ENCODE measurements at places on chromosomes 4 and X. TPM values are rescaled to one million over a fixed set of nuclear protein-coding genes. Genes with fewer than 3 reads are reported as not detected.

Gene CLIC2
- total RNA-seq = 0.28 TPM

Gene USP17L28
- total RNA-seq = not detected

DNA sequence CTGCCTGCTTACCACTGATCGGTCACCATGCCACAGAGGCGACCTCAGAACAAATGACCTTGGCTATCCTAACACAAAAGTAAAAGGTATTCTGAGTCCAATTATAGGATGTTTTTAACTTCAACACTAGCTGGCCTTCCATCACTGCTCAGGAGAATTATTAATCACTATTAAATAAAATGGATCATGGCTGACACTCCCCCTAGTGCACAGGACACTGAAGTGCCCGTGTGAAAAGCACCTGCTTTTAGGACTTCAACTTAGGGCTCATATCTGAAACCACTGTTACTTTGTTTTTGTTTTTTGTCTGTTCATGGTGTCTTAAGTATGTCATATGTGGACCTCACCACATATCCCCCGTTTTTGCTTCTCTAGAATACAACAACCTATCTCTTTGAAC is 33.9 kb downstream of the STX18 start:
- H3K4me3 ChIP-seq = no peak overlapping the region
- no peaks in the 10 kb centered on the region for H3K27me3 ChIP-seq
- no peaks in the 10 kb centered on the region for H3K36me3 ChIP-seq
- peak; percentile 2 for DNase-seq
- no peak overlapping the region for H3K27ac ChIP-seq
- H3K4me1 ChIP-seq = peaks cover 44% of the 10 kb centered on the region

Gene SHISA3
- not detected for total RNA-seq

- H3K27ac ChIP-seq = no peak overlapping the region
- H3K4me3 ChIP-seq = no peak overlapping the region
- peaks cover 33% of the 10 kb centered on the region for H3K4me1 ChIP-seq
Observed at GRCh38 chr4:80069837-80070731, 2.9 kb downstream of the ANTXR2 start.

Gene ARX
- total RNA-seq = not detected

Gene EGF
- 0.07 TPM for total RNA-seq

Gene BST1
- total RNA-seq = 0.22 TPM

- H3K27ac ChIP-seq = peak overlapping the region; percentile 35
- H3K4me1 ChIP-seq = peaks cover 20% of the 10 kb centered on the region
- peak overlapping the region; percentile 41 for H3K4me3 ChIP-seq
- no peaks in the 10 kb centered on the region for H3K27me3 ChIP-seq
Observed at GRCh38 chr4:6601661-6602250, 26.8 kb downstream of the MAN2B2 start.

Gene BEND4
- total RNA-seq = not detected

DNA sequence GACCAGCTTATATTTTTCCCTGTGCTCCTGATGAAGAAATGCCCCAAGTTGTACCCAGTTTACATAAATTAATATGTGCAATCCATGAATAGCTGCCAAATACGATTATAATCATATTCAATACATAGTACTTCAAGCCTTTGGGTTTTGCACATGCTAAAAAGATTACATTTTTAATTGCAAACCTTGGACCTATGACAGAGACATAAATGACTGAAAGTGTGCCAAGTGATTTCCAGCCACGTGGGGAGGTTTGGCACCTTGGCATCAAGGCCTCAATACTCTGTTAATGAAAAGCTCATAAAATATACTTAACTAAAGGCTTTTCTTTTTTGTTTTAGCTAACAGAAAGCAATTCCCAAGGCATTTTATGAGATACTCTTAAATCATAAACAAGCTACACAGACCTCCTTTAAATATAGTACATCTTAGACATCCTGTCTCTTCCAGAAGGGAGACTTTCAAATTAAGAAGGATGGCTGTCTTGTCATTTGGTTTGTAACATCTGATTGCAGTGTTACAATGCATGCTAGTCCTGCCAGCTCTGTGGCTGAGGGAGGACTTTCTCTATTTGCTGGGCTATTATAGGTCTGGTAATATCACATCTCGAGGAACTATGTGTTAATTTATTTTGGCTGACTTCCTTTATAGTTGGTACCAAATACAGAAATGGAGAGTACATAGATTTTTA is 404.1 kb downstream of the AFF2 start:
- no peaks in the 10 kb centered on the region for H3K27me3 ChIP-seq
- no peak overlapping the region for H3K27ac ChIP-seq
- DNase-seq = no peak
- H3K4me3 ChIP-seq = no peak overlapping the region
- no peaks in the 10 kb centered on the region for H3K4me1 ChIP-seq

DNA sequence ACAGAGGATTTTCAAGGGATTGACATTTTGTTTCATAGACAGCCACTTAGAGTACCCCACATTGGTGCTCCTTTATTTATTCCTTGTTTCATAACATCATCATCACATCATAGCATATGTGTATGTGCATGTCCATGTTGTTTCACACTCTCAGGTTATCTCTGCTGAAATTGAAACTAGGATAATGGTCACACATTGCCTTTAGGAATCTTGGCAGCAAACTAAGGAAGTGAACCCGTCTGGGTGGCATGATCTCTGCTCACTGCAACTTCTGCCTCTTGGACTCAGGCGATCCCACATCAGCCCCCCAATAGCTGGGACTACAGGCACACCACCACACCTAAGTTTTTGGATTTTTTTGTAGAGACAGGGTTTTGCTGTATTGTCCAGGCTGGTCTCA is 234.2 kb upstream of the ANKRD50 start:
- DNase-seq = no peak
- H3K27me3 ChIP-seq = no peaks in the 10 kb centered on the region
- H3K4me3 ChIP-seq = no peak overlapping the region
- H3K4me1 ChIP-seq = no peaks in the 10 kb centered on the region

DNA sequence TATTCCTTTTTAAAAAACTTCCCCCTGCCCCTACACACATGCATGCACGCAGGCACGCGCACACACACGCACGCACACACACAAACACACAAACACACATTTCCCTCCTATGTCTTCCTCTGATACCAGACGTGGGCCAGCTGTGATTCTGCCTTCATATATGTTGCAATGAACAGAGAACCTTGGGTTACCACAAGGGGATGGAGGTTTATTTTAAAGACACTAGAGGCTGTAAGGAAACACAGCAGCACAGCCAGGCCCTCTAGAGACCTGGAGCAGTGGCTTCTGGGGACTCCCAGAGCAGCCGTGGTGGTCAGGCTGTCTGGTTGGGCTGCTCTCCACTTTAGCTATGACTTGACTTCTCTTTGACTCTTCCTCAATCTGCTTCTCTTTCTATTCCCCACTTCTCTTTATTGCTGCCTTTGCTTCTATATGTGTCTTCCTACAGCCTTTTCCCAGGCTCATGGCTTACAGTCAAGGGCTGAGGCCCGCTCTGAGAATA is 3.2 kb upstream of the TLR10 start:
- no peaks in the 10 kb centered on the region for H3K36me3 ChIP-seq
- H3K27ac ChIP-seq = no peak overlapping the region
- no peak for DNase-seq
- 0 out of 3 replicates have a peak, but pooled peaks cover 8% of the 10 kb centered on the region for H3K27me3 ChIP-seq
- H3K4me1 ChIP-seq = peaks cover 16% of the 10 kb centered on the region

Gene ADH1A
- 0.13 TPM for total RNA-seq

DNA sequence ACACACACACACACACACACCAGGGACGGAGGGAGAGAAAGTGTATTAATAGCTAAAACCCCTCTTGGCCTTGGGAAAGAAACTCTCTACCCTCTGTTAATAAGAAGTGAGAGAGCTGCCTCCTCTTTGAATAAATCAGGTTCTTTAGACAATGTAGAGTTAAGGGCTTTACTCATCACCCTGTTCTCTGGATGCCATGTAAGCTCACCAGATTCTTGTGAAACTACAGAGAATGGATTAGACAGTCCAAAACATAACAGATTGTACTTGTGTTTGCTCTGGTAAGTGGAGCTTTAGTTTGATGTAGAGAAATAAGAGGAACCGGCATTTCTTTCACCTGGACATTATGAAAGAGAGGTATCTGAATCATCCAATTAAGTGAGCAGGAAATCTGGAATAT is 263.2 kb downstream of the DMD start:
- no peaks in the 10 kb centered on the region for H3K36me3 ChIP-seq
- H3K27ac ChIP-seq = no peak overlapping the region
- no peak for DNase-seq
- no peaks in the 10 kb centered on the region for H3K27me3 ChIP-seq
- no peaks in the 10 kb centered on the region for H3K4me1 ChIP-seq
- H3K4me3 ChIP-seq = no peak overlapping the region

DNA sequence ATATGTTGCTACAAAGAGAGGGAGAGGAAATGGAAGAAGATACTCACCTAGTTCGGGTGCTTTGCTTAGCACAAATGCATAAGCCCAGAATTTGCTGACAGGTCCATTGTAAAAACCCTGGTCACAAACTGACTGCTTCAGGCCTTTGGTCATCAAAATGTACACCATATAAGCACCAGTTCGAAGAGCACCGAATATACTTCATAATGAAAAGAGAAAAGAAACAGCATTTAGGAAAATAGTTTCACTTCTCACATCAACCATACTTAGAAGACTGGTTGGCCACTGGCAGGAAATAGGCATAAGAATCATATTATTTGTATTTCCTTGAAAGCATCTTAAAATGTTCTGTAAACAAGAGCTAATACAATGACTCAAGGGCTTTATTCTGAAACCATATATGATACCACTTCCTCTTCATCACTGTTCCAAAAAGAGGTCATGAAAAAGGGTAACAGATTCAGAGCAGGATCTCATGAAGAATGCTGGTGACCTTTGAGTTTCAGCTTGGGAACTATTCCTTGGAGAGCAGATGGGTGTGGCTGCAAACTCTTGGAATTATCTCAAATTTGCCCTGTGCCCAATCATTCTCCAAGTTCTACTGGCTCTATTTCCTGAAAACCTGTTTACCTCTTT is 138.7 kb downstream of the ELOVL6 start:
- DNase-seq = no peak
- no peaks in the 10 kb centered on the region for H3K36me3 ChIP-seq
- no peaks in the 10 kb centered on the region for H3K27me3 ChIP-seq
- no peak overlapping the region for H3K4me3 ChIP-seq
- H3K4me1 ChIP-seq = peaks cover 26% of the 10 kb centered on the region
- H3K27ac ChIP-seq = no peak overlapping the region

- peaks cover 49% of the 10 kb centered on the region for H3K4me1 ChIP-seq
- peak overlapping the region; percentile 91 for H3K27ac ChIP-seq
- peak; percentile 19 for DNase-seq
Observed at GRCh38 chr4:4542774-4543485, 1.1 kb upstream of the STX18 start.

Gene GDI1
- 17.4 TPM for total RNA-seq

- no peak overlapping the region for H3K27ac ChIP-seq
- no peak for DNase-seq
- H3K4me1 ChIP-seq = no peaks in the 10 kb centered on the region
- no peak overlapping the region for H3K4me3 ChIP-seq
- H3K36me3 ChIP-seq = no peaks in the 10 kb centered on the region
Observed at GRCh38 chrX:8235026-8235425, 64.0 kb upstream of the VCX2 start.

DNA sequence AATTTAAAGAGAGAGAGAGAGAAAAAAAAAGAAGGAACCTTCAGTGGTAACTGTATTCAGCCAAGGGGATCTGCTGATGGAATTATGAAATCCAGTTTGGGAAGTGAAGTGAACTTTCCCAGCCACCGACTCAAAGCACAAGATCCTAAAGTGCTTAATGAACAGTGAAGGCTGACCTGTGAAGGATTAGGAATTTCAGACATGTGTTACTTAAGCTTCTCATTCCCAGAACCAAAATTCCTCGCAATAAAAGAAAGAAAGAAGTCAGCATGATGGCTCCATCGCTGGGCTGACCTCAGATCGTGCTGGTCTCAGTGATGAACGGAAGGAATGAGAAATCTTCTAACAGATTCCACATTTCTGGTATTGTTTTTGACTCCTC is 135.2 kb downstream of the ARSF start:
- H3K27me3 ChIP-seq = no peaks in the 10 kb centered on the region
- H3K4me3 ChIP-seq = no peak overlapping the region
- no peaks in the 10 kb centered on the region for H3K4me1 ChIP-seq
- H3K36me3 ChIP-seq = no peaks in the 10 kb centered on the region
- H3K27ac ChIP-seq = no peak overlapping the region

DNA sequence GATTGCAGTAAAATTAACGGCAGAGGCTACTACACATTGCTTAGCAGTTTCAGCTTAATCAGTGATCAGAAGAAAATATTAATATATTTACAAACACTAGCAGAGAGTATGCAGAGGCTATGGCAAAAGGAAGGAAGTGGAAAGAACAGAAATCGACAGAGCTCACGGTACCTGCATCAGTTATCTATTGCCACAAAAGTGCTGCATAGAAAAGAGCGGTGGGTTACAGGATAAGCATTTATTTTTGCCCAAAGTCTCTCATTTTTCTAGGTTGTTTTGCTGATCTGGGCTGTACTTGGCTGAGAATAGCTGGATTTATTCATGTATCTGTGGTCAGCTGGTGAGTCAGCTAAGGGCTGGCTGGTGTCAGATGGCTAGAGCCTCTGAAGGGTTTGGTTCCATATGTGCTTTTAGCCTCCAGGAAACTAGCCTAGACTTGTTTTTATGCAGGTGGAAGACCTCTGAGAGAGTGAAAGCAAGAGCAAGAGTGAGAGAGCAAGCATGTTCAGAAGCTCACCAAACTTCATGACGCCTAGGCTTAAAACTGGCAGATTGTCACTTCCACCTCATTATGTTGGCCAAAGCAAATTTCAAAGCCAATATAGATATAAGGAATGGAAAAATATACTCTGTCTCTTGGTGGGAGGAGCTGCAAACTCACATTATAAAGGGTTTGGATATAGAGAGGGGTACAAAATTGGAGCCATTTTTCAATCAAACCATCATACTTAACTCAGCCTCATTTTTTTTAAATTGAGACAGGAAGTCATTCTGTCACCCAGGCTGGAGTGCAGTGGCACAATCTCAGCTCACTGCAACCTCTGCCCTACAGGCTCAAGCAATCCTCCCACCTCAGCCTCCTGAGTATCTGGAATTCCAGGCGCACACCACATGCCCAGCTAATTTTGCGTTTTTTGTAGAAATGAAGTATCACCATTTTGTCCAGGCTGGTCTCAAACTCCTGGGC is 153.2 kb upstream of the RPL34 start:
- no peaks in the 10 kb centered on the region for H3K27me3 ChIP-seq
- no peak overlapping the region for H3K4me3 ChIP-seq
- no peak for DNase-seq
- H3K4me1 ChIP-seq = no peaks in the 10 kb centered on the region
- H3K27ac ChIP-seq = no peak overlapping the region

DNA sequence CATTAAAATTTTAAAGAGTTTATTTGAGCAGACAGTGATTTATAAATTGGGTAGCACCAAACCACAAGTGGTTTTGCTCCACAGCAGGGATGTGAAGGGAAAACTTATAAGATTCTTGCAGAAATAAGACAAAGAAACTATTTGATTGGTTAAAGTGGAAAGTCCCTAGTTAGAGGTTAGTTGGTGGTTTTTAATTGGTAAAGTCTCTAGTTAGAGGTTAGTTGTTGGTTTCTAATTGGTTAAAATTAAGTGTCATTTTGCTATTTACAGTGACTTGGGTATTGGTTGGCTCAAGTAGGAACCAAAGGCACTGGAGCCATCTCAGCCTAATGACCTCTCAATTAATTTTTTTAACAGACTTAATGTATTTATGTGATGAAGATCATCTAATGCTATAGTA is 23.0 kb downstream of the ATG4A start:
- no peaks in the 10 kb centered on the region for H3K27me3 ChIP-seq
- no peak overlapping the region for H3K27ac ChIP-seq
- no peak overlapping the region for H3K4me3 ChIP-seq
- DNase-seq = no peak
- H3K36me3 ChIP-seq = no peaks in the 10 kb centered on the region
- no peaks in the 10 kb centered on the region for H3K4me1 ChIP-seq

All from HepG2 (cell line).